ENCODE measurements at places on chromosomes 5 and 9.
A peak's percentile ranks its signal among the peaks of the same experiment; 100 is the strongest.

DNA sequence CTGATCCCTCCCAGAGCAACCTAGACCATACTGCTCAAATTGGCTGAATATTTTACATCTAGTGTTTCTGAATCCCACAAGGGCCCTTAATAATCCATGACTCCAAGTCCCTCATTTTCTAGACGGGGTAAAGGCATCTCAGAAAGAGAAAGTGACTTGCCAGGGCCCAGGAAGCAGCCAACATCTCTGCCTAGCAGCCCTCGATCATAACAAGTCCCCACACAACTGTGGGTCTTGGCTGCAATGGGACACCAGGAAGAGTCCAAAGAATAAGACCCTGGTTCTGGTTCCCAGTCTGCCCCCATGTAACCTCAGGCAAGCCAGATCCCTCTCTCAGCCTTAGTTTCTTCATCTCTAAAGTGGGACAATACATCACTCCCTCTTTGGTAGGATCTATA, 6.3 kb downstream of the ANXA6 start:
- DNase-seq: no peak

GRCh38 chr5:72255237-72255636, 64.8 kb downstream of the MRPS27 start:
- no peak for DNase-seq

DNA sequence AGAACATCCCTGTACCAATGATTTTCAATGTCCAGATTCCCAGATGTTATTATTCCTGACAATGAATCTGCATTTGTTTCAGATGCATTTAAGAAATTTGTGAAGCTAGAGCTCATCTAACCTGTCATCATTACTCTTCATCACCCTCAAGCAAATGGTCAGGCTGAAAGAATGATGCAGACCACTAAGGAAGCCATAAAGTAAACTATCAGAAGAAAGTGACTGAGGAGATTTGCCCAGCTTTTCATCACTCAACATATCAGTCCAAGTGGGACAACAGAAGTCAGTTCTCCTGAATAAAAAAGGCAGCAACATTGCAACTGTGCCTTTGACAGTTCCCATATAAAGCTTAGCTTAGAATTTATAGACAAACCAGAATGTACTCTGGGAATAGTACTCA, 419.9 kb downstream of the PDE4D start:
- DNase-seq: no peak

DNA sequence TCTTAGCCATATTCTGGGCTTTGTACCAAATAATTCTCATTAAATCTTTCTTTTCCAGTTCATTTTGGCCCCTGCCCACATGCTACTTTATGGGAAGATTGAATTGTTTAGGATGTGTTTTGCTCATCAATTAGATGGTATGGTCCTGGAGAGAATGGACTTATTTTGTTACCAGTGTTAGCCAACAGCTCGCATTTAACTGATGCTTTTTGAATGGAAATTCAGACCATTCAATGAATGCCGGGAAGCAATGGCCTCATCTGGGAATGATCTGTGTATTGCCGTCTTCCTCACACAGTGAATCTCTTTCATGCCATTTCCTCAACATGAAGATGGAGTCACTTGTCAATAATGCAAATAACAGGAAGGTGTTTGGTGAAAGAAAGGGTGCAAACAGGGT, 370.6 kb upstream of the PIK3R1 start:
- DNase-seq: no peak

DNA sequence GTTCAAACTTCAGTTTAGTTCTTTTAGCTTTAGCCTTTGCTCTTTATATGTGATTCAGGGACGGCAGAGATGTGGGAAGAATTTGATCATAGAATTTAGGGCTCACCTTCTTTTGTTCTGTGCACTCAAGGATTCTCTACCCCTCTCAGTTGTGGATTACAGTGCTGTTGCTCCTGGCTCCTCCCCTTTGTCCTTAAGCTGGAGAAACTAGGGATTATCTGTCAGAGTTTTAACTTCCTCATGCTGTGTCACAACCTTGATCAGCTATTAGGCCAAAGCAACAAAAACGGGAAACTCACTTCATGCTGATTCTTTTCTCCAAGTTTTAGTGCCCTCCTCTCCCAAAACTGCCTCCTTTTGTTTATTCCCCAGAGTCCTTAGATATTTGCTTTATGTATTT, 13.0 kb upstream of the PCDHAC2 start:
- no peak for DNase-seq

DNA sequence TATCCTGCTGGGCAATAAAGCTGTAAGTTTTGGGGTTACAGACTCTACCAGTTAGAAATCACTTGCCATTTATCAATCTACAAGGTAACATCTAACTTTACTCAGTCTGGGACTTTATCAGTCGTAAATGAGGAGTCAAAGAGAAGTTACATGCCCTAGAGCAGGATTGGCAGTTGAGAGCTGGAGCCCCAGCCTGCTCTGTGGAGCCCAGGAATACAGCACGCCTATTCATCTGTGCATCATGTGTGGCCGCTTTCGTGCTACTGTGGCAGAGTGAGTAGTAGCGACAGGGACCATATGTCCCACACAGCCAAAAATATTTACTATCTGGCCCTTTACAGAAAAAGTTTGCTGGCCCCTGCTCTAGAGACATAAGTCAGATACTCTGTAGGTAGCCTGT, 152.5 kb upstream of the NTRK2 start:
- no peak for DNase-seq

DNA sequence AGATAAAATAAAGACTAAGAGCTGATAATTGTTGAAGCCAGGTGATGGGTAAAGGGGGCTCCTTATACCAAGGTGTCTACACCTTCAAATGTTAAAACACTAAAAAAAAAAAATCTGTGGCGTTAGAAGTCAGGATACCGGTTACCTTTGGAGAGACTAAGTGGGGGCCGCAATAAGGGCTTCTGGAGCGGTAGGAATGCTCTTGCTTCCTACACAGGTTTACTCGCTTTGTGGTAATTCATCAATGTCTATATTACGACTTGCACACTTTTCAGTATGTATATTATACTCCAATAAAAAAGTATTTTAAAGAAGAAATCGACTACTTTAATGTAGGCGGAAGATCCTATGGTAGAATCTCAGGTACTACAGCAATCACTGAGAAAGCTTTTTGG, 12.5 kb downstream of the MRPS27 start:
- no peak for DNase-seq

DNA sequence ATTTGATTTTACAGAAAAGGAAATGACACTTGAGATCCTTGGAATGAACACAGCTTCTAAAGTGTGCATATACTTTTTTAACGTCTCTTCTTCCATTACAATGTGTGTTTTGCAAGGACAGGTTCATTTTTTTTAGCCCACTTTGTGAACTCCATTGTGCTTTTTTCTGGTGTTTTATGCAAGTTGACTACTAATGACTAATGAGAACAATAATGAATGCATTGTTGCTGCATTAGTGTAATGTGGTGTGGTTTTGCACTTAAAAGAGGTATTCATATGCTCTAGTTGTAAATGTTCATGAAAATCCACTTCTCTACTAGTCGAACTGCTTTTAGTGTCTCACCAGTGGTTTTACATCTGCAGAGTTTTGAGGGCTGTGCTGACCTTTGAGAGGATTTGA, 93.6 kb downstream of the UHRF2 start:
- no peak for DNase-seq

- no peak for DNase-seq
These were observed 8.9 kb upstream of the AIF1L start for GRCh38 chr9:131087354-131087893.

- DNase-seq: peak; percentile 26
These were observed 16.1 kb upstream of the FRRS1L start for GRCh38 chr9:109182940-109183798.

- DNase-seq: peak; percentile 36
These were observed 294.8 kb upstream of the KLF4 start for GRCh38 chr9:107784235-107784958.

DNA sequence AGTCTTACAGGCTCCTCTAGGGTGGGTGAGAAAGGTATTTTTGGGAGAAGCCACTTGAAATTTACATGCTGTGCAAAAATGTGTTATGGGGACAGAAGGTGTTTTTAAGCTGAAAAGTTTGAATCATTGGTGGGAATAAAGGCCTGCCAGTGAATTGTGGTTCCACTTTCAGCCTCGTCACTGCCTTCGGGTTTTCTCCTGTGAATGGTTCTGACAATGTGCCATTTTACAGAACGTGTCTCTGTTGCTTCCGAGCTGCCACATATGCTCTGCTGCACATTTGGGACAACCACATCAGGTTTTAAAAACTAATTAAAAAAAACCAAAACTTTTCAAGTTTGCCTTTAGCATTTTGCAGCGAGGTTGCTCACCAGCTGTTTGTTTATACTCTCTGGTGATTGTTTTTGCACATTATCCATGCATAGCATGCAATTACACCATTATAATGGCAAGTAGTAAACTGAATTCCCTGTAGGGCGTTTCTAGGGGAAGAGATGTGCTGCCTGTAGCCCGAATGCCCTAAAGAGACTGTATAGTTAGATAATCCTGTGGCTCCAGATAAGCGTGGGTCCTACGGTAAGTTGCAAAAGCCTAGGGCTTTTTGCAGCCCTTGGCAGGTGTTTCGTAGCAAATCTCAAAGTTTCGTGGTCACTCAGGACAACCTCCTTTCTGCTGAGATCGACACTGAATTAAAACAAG, 40.1 kb upstream of the SUB1 start:
- DNase-seq: no peak

GRCh38 chr5:74122979-74123590, 497.1 kb downstream of the ARHGEF28 start:
- no peak for DNase-seq

GRCh38 chr5:999724-1000123, 8.9 kb upstream of the NKD2 start:
- DNase-seq: no peak

- no peak for DNase-seq
These were observed 83.3 kb upstream of the NEK6 start for GRCh38 chr9:124174433-124174832.

DNA sequence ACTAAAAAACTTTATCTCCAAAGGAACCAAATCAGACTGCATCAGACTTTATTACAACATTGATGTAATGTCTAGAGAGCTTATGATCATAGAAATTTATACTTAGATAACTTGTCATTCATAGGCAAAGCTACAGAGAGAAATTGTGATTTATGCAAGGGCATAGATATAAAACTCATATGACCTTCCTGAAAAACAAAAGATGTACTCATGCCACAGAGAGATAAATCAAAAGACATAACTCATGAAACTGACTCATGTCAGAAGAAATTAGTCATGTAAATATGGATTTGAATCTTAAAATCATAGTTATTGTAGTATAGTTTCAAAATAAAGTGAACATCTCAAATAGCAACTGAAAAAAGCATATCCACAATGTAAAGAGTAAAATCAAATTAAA, 186.2 kb downstream of the GABBR2 start:
- no peak for DNase-seq

DNA sequence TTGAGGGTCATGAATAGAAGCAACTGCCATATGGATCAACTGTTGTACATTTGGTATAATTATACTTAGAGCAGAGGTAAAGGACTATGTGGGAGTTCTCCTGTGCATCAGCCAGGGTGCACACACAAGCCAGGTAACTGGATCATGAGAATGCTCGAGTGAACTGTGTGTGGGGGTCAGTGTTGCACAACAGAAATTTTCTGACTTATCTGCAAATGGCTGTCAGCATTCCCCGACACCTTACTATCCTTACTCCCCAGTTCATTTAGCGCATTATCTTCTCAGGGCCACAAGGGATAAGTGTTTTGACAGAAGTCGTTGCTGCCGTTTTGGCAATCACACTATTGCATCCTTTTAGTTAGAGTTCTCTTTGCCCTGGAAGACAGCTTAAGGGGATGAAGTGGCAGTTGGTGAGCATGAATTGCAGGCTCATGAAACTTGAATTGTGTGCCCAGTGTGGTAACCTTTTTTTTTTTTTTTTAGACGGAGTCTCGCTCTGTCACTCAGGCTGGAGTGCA, 1.7 kb downstream of the CANX start:
- DNase-seq: peak; percentile 23

DNA sequence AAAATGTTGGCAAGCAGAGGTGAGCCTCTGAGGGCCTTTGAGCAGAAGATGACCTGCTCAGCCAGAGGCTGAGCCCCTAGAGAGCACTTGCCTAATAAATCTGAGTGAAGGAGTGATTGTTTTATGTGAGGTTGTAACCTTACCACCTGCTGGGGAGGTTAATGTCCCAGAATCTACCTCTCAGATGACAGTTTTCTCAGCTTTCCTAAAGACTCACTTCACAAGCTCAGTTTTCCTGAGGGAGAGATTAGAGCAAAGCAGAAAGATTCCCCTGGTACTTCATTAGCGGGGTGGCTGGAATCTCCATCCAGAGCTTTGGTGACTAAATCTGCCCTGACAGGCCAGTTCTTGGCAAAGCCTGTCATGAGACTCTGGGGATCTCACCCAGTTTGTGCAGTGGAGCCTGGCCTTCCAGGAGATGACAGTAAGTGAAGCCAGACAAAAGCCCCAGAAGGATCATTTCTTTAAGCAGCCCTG, 48.8 kb upstream of the GALNT10 start:
- DNase-seq: no peak

- DNase-seq: no peak
These were observed 23.0 kb upstream of the LARP1 start for GRCh38 chr5:154732212-154732611.

DNA sequence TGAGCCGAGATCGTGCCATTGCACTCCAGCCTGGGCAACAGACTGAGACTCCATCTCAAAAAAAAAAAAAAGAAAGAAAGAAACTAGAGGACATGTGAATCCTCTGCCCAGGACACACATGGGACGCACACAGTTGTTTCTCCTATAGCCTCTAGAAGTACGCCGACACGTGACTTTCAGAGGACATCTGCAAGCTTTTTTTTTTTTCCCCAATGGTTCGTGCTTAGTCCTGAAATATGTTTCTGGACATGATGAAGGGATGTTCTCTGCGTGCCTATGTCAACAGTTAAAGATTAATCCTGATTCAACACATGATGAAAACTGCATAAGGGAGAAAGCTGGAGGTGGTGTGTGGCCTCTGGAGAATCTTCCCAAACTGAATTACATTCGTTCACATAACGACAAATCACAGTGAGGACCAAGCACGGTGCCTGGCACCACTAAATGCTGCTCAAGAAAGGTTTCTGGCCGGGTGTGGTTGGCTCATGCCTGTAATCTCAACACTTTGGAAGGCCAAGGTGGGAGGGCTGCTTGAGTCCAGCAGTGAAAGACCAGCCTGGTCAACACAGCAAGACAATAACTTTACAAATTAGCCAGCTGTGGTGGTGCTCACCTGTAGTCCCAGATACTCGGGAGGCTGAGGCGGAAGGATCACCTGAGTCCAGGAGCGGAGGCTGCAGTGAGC, 9.8 kb downstream of the COL23A1 start:
- no peak for DNase-seq

DNA sequence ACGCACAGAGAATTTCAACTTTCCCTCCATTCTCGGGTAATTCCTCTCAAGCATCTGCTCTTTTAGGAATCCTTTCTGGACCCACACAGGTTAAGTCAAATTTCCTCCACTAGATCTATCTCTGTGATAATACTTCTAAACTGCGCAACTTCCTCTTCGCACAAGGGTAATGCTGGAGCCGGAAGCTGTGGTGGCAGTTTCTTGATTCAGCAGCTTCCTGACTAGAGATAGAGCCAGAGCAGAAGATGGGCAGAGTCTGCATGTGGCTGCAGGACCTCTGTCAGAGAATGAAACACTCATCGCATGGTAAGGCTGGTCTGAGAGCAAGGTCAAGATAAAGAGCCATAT, 11.1 kb upstream of the CDC42SE2 start:
- no peak for DNase-seq

All from hepatic stellate cell (primary cell).